ENCODE measurements at places on chromosomes 2 and 18. TPM values are rescaled to one million over a fixed set of nuclear protein-coding genes. Genes with fewer than 3 reads are reported as not detected.

GRCh38 chr2:55111570-55112228 is 61.4 kb upstream of the RTN4 start:
- no peak overlapping the region for H3K27ac ChIP-seq
- H3K4me3 ChIP-seq: no peak overlapping the region
- no peaks in the 10 kb centered on the region for H3K27me3 ChIP-seq
- H3K4me1 ChIP-seq: no peaks in the 10 kb centered on the region
- no peak for DNase-seq

GRCh38 chr2:73984922-73985307 is 205 bp downstream of the TET3 start:
- peaks cover 76% of the 10 kb centered on the region for H3K4me1 ChIP-seq
- DNase-seq: peak; percentile 75
- H3K4me3 ChIP-seq: no peak overlapping the region
- H3K27me3 ChIP-seq: no peaks in the 10 kb centered on the region
- no peaks in the 10 kb centered on the region for H3K36me3 ChIP-seq

DNA sequence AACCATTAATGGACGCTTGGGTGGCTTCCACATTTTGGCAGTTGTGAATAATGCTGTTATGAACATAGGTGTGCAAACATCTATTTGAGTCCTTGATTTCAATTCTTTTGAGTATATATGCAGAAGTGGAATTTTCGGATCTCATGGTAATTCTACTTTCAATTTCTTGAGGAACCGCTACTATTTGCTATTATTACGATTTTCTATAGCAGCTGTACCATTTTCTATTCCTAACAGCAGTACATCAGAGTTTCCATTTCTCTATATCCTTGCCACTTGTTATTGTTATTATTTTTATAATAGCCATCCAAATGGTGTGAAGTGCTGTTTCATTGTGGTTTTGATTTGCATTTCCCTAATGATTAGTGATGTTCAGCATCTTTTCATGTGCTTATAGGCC is 69.5 kb downstream of the KIF5C start:
- DNase-seq: no peak
- H3K4me3 ChIP-seq: no peak overlapping the region
- H3K36me3 ChIP-seq: no peaks in the 10 kb centered on the region
- no peaks in the 10 kb centered on the region for H3K27me3 ChIP-seq
- no peak overlapping the region for H3K27ac ChIP-seq

DNA sequence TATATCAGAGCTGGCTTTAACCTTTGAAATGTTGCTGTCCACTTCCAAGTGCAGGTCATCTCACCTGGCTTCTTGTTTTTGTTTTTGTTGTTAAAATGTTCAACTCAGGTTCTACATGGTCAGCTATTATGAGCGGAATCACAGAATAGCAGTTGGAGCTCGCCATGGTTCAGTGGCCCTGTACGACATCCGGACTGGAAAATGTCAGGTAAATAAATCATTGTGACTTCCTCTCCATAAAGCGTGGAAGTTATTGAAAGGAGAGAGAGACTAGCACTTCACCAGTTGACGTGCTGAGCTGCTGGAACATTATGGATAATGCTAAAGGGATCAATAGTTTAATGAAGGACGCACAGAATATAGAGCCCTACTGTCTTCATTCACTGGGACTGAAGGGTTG is 184.6 kb upstream of the BOD1L2 start:
- DNase-seq: no peak
- no peaks in the 10 kb centered on the region for H3K27me3 ChIP-seq
- no peaks in the 10 kb centered on the region for H3K36me3 ChIP-seq
- no peaks in the 10 kb centered on the region for H3K4me1 ChIP-seq

DNA sequence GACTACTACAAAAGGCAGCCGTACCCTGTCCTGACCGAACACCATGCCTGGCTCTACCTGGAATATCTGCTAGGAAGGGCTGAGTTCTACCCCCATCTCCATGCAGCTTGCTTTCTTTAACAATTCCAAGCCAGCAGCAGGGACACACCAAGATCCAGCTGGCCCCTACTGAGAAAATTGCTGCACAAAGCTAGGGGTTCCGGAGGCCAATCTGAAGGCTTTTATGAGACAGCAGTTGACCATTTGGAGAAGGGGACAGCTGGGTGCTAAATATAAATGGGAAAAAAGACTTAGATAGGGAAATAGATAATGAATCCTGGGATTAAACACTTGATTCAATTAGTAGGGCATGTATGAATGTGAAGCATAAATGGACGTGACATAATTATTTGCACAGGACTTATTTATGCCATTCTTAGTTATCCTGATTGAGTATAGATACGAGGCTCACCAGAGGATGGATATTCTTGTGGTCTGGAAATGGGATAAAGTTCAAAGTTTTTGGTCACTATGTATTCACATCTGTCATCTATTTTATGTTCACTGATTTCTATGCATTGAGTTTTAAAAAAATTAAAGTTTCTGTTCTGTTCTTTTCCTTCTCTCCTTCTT is 204.0 kb downstream of the ZNF521 start:
- H3K4me3 ChIP-seq: no peak overlapping the region
- no peaks in the 10 kb centered on the region for H3K36me3 ChIP-seq
- no peaks in the 10 kb centered on the region for H3K4me1 ChIP-seq
- no peak for DNase-seq
- H3K27me3 ChIP-seq: no peaks in the 10 kb centered on the region
- no peak overlapping the region for H3K27ac ChIP-seq

DNA sequence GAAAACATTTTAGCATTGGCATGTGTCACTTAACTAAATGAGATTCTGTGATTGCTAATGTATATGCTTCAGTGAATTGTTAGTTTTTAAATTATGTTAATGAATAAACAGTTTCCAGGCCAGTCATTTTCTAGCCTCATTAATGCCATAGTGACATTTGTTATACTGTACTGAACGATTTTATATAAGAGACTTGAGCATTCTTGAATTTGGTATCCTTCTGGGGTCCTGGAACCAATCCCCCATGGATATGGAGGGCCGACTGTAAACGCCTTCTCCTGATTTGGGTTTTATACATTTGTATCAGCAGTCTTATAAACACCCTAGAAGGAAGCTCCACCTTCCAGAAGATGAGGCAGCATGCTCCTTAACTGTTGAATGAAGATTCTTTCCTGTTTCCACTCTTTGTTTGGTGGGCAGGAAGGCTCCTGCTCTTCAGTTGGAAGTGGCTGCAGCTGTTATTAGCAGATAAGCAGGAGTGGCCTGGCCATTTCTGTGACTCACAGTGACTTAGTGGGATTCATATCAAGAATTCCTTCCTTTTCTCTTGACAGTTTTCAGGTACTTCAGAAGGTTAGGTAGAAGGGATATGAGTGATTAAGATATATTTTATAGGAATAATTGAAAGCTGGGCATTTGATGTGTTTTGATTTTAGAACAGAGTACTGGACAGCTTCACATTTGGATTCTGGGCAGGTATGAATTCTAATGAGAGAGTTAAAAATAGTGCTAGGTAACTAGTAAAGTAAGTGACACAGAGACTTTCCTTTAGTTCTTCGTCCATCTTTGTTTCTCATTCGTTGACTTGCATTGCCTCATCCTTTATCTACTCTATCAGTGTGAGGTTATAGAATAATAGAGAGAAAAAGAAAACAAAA is 124.9 kb downstream of the PLCL1 start:
- H3K27me3 ChIP-seq: no peaks in the 10 kb centered on the region
- H3K27ac ChIP-seq: no peak overlapping the region
- H3K4me3 ChIP-seq: no peak overlapping the region

DNA sequence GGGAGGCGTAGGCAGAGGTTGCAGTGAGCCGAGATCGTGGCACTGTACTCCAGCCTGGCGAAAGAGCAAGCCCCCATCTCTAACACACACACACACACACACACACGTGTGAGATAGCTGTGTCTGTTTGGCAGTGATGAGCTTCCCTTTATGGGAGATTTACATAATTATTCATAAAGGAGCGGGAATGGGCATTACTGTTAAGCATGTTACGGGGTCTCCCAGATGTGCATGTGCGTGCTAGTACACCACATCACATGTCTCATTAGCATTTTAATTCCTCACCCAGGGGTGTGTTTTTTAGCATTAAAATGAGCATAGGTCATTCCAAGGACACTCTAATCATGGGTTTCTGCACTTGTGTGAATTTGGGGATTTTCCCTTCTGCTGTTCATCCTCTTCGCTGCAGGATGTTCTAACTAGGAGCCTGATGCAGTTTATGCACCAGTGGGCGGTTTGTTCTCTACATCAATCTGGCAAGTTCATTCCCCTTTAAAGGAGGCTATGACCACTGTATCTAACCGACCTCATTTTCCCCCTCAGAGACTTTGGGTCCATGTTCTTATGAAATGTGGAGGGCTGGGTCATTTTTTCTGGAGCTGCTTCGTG is 1.0 kb upstream of the FAM178B start:
- no peak overlapping the region for H3K4me3 ChIP-seq
- no peaks in the 10 kb centered on the region for H3K4me1 ChIP-seq
- no peak for DNase-seq
- H3K27ac ChIP-seq: no peak overlapping the region

DNA sequence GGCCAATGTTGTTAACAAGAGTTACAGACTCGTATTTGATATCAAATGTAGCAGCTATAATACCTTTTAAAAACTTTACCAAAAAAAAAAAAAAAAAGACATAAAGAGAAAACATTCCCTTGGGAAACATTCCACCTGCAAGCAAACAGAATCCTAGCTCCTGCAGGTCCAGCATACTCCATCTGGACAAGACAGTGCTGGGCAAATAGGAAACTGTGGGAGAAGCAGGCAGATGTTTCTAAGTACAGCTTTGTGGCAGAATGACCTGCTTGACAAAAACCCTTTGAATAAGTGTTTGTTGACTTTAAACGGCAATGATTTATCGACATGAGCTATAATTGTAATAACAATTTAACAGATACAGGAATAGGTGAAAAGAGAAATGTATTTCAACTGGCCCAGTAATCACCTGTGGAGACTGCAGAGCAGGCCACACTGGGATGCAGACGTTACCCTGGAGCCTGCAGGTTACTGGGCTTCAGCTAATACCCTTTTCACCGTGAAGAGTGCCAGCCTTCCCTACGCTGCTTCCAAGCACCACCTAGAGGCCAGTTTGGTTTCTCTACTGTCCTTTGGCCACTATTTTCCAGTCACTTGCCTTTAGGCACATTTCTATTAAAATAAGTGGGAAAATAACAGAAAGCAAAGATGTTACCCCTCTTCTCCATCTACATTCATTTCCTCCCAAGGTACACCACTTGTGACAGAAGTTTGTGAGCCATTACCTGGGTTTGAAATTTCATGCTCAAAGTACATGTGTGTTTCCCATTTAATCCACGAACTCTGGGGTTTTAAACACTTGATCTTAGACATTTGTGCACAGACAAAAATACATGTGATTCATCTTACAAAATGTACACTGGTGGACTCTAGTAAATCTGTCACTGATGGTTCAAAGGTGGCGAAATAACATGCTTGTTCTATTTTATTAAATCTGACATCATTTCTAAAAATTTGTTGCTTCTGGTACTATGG is 96.9 kb upstream of the ZNF397 start:
- H3K27ac ChIP-seq: no peak overlapping the region
- no peak overlapping the region for H3K4me3 ChIP-seq
- H3K36me3 ChIP-seq: peaks cover 18% of the 10 kb centered on the region

- H3K27ac ChIP-seq: peak overlapping the region; percentile 76
- no peak for DNase-seq
- no peaks in the 10 kb centered on the region for H3K27me3 ChIP-seq
- peak overlapping the region; percentile 41 for H3K4me3 ChIP-seq
- H3K4me1 ChIP-seq: peaks cover 91% of the 10 kb centered on the region
Observed at GRCh38 chr18:13376298-13376840, 157.8 kb downstream of the LDLRAD4 start.

- H3K27me3 ChIP-seq: no peaks in the 10 kb centered on the region
- no peak overlapping the region for H3K27ac ChIP-seq
- H3K4me1 ChIP-seq: no peaks in the 10 kb centered on the region
Observed at GRCh38 chr2:52238782-52239181, 1206.8 kb upstream of the NRXN1 start.

DNA sequence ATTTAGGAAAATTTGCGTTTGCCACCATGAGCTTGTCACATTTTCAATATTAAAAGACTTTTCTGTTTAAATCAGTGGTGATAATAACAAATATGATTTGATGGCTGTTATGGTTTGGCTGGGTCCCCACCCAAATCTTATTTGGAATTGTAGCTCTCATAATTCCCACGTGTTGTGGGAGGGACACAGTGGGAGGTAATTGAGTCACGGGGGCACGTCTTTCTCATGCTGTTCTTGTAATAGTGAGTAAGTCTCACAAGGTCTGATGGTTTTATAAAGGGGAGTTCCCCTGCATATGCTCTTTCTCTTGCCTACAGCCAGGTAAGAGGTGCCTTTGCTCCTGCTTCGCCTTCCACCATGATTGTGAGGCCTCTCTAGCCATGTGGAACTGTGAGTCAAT is 83.4 kb upstream of the RGPD4 start:
- no peak for DNase-seq
- H3K4me3 ChIP-seq: no peak overlapping the region

DNA sequence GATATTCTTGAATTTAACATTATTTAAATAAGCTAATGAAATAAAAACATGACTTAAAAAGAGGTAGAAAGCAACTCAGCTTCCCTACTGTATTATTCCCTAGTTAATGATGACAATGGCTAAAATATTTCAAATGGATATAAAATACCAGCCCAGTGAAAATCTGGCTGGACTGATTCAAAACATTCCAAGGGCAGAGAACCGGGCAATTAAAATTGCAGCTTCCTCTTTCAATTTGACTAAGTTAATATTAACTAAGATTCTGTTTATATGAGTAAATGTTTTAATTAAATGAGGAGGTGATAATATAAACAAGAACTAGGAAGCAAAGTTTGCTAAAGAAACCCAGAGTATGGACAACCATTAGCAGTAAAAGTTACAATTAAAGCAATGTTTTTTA is 65.6 kb downstream of the RAPH1 start:
- H3K4me3 ChIP-seq: no peak overlapping the region
- H3K4me1 ChIP-seq: no peaks in the 10 kb centered on the region
- DNase-seq: no peak
- H3K27me3 ChIP-seq: no peaks in the 10 kb centered on the region
- no peak overlapping the region for H3K27ac ChIP-seq

- H3K4me3 ChIP-seq: no peak overlapping the region
- no peak overlapping the region for H3K27ac ChIP-seq
- DNase-seq: no peak
- no peaks in the 10 kb centered on the region for H3K27me3 ChIP-seq
Observed at GRCh38 chr18:50360611-50361010, 14.2 kb upstream of the SKA1 start.

LAMA3 gene
- total RNA-seq: not detected

LRRTM4 gene
- total RNA-seq: not detected

SOX11 gene
- not detected for total RNA-seq

Data from CD4-positive, alpha-beta memory T cell (primary cell).